ENCODE measurements at places on chromosomes 5 and 9.

DNA sequence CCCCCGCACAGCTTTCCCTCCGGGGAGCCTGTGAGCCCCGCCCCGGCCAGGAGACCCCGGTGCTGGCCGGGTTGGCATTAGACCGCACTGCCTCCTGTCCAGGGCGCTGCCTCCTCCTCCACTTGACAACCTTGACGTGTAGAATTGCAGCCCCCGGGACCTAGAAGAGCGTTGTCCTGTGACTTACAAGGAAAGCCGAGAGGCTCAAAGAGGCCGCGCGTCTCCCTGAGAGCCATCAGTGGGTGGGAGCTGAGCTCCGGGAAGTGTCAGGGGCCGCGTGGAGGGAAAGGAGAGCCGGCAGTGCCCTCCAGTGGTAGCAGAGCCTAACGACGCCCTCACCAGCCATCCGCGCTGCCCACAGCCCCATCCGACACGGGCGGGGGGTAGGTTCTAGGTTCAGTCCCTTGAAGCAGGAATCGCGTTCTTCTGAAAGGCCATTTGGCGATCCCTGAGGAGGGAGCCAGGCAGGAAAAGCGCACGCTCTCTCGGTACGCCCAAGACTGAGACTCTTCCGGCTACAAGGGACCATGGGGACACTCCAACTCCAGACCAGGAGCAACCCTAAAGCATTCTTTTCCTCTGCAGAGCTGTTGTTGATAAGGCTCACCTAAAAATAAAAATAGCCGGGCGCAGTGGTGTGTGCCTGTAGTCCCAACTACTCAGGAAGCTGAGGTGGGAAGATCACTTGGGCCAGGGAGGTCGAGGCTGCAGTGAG, 40.6 kb upstream of the SAP30L start:
- DNase-seq: peak; percentile 53

DNA sequence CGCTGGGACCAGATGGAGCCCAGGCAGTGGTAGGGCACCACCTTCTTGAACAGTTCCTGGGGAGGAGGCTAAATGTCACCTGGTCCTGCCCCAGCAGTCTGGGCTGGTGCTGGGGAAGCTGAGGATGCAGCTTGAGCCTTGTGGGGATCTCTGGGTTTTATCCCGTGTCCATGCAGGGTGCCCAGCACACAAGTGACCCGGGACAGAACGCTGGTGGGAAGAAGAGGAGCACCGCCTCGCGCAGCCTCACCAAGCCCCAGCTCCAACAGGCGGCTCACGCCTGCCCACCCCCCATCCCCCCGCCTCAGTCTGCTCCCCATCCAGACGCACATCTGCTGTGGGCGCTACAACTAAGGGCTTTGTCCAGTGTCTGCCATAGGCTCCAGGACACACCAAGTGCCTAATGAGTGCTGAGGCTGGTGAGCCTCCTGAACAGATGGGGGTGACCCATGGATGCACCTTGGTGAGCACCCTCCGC, 13.8 kb downstream of the RALGDS start:
- no peak for DNase-seq

DNA sequence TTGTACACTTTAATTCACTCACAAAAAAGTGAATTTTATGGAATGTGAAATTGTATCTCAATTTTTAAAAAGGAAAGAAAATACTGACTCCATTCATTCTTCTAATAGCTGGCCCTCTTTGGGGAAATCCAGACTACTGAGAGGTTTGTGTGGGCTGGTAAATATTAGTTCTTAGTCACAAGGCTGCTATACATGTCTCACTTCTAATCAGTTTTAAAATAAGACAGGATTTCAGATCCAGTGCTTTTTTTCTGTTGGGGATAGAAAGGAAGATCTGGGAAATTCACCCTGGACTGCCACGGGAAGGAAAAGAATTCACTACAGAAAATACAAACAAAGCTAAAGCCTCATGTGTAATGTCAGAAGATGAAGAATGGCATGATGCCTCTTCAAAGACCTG, 32.7 kb upstream of the ADAMTSL1 start:
- DNase-seq: no peak

- no peak for DNase-seq
These were observed 90.1 kb upstream of the VLDLR start for GRCh38 chr9:2531481-2531880.

- no peak for DNase-seq
These were observed 228.0 kb upstream of the ADAMTSL1 start for GRCh38 chr9:18245911-18246310.

GRCh38 chr5:96004087-96004486, 42.4 kb upstream of the ELL2 start:
- DNase-seq: no peak

- no peak for DNase-seq
These were observed 219.0 kb downstream of the ZNF608 start for GRCh38 chr5:124527220-124527991.

DNA sequence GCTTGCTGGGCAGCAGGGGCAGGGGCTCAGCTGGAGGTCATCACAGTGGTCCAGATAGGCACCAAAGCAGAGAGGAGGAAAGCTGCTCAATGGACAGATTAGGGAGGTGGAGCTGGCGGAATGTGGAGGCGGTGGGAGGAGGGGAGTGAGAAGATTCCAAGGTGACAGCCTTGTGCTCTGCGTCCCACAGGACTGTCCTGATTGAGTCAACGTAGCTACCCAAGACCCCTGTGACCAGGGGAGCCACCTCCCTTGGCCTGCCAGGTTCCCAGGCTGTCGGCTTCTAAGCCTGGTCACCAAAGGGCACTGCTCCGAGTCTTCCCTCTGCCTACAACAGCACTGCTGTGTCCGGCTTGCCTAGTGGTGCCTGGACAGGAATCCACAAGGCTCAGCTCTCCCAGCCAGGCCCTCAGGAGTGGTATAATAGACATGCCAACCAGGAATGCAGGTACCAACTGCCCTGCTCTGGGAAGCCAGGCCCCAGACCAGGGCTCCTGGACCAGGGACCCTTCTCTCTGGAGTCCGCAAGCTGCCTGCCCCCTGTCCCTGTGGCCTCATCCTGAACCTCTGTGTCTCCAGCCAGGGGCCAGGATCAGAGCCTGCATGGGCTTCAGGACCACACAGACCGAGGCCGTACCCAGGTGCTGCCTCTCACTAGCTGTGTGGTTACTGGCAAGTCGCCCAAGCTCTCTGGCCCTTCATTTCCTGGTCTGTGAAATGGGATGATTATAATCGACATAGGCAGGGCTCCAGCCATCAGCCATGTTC, 67.9 kb downstream of the STK10 start:
- DNase-seq: no peak

DNA sequence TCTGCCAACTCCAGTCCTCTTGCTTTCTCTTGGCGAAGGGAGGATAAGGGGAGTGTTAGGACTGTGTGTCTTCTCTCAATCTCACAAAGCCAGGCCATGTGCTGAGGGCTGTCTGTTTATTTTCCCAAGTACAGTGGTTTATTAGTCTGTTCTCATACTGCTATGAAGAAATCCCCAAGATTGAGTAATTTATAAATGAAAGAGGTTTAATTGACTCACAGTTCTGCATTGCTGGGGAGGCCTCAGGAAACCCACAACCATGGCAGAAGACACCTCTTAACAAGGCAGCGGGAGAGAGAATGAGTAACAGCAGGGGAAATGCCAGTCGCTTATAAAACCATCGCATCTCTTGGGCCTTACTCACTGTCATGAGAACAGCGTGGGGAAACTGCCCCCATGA, 36.2 kb upstream of the CKS2 start:
- no peak for DNase-seq

DNA sequence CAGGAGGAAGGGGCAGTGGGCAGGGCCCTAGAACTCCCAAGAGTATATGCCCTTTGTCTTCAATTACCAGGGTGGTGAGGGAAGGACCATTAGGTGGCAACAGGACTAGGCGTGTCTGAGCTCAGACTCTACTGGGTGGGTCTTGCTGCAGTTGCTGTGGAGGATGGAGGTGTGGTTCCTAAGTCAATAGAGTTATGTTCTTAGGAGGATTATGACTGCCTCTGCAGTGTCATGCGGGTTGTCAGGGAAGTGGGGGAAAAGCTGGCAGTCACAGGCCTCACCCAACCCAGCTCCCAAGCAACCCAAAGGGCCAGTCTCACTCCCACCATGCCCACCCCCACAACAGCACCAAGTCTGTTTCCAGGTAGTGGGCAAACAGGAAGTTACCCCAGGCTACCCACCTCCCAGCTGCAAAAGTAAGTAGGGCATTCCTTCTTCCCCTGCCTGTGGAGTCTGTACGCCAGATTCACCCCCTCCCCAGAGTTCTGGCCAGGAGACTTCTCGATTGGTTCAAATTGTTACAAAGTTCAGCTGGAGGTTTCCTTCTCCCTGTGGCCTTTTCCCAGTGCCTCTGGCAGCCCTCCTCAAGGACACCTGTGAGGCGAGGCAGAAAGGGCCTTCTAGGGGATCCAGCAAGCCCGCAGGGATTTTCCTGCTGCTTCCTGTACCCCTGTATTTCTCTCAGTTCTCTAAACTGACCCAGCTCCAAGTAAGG, 145.3 kb downstream of the HINT1 start:
- no peak for DNase-seq

DNA sequence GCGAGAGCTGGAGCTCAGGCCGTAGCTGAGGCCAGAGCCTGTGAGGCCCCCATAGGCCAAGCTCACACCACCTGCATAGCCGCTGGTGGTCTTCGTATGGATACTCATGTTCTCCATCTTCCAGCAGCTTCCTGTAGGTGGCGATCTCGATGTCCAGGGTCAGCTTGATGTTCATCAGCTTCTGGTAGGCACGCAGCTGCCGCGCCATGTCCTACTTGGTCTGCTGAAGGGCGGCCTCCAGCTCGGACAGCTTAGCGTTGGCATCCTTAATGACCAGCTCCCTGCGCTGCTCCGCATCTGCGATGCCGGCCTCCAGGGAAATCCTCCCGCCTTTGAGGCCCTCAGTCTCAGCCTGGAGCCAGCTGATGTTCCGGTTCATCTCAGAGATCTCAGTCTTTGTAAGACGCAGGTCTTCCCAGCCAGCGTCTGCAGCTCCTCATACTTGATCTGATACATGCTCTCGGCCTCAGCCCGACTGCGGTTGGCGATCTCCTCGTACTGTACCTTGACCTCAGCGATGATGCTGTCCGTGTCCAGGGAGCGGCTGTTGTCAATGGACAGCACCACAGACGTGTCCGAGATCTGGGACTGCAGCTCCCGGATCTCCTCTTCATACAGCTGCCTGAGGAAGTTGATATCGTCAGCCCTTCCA, 172.1 kb downstream of the PPP2R2B start:
- DNase-seq: no peak

GRCh38 chr9:81682797-81683196, 6.5 kb downstream of the TLE1 start:
- DNase-seq: no peak

GRCh38 chr5:9691261-9691660, 61.1 kb upstream of the TAS2R1 start:
- DNase-seq: no peak

DNA sequence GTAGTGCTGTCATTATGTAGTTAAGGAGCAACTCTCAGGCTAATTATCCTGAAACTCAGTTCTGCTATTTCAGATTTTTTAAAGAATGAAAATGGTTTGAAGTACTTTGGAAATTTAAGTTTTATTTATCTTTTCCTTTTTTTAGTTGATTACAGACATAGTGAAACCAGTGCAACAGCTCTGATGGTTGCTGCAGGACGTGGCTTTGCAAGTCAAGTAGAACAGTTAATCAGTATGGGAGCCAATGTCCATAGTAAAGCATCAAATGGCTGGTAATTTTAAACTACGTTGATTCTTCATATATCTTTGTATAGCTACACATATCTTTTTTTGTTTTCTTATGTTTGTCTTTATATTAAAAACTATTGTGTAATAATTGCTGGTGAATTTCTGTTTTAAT, 34.9 kb downstream of the YTHDC2 start:
- DNase-seq: no peak

DNA sequence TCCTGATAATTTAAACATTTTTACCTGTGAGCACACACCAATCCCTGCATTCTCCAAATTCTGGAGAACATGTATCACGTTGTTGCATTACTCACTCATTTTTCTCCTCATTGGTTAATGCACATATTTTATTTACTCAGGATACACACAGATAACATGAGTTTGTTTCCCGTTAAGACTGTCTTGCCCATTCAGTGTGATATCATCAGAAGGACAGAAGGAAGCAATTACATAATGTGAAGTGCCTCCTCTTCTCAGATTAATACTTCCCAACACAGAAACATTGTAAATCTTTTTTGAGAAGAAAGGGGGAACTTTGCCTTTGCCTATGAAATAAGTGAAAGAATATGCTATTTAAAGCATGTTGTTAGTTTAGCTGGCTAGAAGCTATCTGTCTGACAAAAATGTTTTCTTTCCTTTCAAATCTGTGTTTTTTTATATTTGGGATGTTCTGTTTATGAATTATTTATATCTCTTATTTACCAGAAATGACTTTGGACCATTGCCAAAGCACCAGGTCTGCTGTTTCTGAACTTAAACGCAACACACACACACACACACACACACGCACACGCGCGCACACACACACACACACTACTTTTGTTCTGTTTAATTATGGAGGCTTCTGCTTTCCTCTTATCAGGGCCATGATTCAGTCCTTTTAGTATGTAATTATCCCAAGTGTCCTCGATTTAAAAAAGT, 186.5 kb downstream of the CHSY3 start:
- DNase-seq: no peak

GRCh38 chr9:70290626-70291025, 31.8 kb downstream of the SMC5 start:
- no peak for DNase-seq

DNA sequence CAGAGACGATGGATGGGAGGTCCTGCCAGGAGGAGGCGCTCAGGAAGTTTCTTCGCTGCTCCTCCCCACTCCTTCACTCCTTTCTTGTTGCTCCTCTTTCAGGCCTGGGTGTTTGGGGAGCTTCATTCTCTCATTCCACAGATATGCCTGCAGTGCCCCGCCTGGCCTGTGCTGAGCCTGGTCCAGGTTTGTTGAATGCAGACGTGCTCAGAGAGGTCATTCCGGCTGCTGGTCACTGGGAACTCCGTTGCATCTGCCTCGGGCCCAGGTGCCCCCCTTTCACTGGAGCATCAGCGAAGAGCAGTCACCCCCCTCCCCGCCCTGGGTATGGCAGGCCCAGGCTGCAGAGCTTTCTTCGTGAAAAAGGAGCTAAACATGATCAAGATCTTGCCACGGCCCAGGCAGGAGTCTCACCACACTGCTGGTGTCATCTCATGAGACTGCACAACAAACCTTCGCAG, 15.5 kb downstream of the SURF6 start:
- no peak for DNase-seq

DNA sequence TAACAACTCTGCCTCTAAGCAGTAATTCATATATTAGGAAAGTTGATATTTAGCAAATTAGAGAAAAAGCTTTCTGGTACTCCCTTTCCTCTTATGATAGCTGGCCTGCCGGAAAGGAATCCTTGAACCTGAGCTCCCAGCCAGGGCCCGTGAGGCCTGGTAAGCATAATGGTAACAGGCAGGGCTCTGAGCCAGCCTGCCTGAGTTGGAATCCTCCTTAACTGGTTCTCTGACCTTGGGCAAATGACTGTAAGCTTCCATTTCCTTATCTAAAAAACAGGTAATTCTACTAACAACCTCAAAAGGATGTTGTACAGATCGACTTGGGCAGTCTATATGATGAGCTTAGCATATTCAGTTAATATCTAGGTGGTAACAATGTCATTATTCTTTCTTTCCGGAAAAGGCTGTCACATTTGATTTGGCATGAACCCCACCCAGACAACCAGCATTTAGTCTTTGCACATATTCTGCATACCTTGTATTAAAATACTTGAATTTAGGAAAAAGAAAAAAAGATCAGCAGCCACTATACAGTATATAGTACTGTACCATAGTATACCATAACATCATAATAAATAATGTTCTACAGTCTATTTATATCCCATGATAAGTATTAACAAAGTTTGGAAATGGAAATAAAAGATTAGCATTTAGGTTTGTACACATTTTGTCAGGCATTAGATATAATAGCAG, 55.7 kb upstream of the MAP3K1 start:
- no peak for DNase-seq

All from activated naive CD4-positive, alpha-beta T cell (primary cell).